Cardiac fibroblast (primary cell): ENCODE measurements at places on chromosomes 4 and X.
A peak's percentile ranks its signal among the peaks of the same experiment; 100 is the strongest.

DNA sequence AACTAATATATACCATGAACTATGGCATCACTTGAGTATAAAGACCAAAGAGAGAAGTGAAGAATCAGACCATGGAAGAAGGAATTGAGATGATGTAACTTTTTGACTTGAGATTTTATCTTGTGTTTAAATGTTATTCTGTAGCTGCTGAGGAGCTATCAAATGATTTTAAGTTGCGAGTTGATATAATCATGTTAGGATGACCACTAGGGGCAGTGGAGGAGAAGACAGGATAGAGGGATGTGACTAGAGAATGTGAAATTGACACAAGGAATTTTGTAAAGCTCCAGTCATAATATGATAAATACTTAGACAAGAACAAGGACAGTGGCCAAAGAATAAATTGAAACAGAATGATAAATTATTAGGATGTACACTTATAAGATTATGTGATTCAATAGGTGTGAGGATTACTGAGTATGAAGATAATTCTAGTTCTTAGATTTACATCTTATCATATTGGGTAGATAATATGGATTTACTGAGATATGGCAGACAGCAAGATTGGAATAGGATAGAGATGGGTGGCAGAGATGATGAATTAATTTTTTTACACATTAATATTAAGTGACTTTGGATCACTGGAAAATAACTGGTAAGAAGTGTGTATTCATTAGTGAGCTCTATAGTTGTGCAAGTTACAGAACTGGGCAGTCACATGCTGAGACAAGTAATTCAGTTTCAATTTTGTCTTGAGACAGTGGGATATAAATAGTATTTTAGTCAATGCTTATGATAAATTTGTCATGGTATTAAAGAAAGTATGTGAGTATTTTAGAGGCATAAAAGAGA lies 816.0 kb upstream of the PCDH10 start:
- DNase-seq = peak; percentile 11

GRCh38 chrX:21056622-21057021 lies 317.6 kb upstream of the CNKSR2 start:
- peak; percentile 61 for DNase-seq

GRCh38 chrX:134653835-134654234 lies 4.4 kb downstream of the PLAC1 start:
- no peak for DNase-seq

GRCh38 chrX:112473654-112474053 lies 206.1 kb downstream of the LHFPL1 start:
- DNase-seq = no peak

- no peak for DNase-seq
These were observed 82.2 kb downstream of the SLC9A7 start for GRCh38 chrX:46676399-46677356.

DNA sequence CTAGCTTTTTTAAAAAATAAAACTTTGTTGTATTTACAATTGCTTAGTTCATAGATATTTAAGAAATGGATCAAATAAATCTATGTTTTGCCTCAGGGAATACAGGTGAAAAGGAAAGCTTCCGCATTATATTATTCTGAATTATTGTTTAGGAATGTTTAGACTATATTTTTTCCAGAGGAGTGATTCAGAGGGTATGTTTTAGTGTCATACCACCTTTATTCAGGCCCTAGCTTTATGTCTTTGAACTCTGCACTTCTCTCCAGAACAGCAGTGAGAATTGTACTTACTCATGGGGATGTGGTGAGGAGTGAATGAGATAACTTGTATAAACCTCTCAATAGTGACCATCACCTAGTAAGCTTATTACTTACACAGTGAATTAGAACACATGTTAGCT lies 14.0 kb downstream of the SLIT2 start:
- no peak for DNase-seq

- no peak for DNase-seq
These were observed 278.9 kb downstream of the EPHA5 start for GRCh38 chr4:65391382-65391781.

DNA sequence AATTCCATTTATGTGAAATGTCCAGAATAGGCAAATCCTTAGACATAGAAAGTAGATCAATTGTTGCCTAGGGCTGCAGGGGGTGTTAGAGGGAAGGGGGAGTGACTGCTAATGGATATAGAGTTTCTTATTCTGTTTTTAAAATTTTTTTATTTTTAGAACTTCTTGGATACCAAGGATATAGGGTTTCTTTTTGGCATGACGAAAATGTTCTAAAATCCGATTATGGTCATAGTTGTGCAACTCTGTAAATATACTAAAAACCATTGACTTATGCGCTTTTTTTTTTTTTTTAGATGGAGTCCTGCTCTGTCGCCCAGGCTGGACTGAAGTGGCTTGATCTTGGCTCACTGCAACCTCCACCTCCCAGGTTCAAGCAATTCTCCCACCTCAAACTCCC lies 125.2 kb upstream of the USP9X start:
- peak; percentile 19 for DNase-seq

DNA sequence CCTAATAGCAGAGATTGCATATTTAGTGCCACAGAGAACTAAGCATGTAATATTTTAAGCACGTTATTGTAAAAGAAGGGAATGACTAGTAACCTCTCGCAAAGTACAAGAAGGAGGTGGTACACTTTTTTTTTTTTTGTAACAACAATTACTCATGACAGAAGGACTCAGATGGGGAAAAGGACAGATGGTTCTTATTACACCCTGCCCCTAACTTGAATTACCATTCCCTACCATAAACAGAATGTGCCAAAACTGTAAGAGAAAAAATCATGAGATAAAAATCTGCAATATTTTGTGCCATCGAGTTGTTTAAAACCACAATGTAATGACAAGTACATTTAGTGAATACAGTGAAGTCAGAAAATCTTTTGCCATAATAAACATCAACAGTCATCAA lies 33.0 kb upstream of the RAPGEF2 start:
- peak; percentile 82 for DNase-seq

- DNase-seq = no peak
These were observed 251.4 kb upstream of the POF1B start for GRCh38 chrX:85630901-85631300.

DNA sequence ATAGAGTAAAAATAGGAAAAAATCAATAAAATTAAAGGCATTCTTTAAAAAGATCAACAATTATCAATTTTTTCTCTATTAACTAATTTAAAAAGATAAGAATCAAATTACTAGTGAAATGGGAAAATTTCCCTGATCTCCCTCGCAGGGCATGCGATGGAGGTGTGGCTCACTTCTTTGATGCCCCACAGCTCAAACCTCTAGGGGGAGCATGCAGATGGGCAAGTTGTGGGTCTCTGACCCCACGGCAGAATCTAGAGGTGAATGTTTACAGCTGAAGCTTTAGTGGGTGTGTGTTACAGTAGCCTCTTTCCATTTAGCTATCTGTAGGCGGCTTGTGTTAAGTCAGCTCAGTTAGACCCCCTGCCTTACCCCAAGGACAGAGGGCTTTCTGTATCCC lies 1348.8 kb downstream of the PCDH18 start:
- no peak for DNase-seq

GRCh38 chrX:130347321-130347720 lies 7.6 kb downstream of the SLC25A14 start:
- DNase-seq = no peak

GRCh38 chr4:102878901-102879300 lies 10.1 kb downstream of the CISD2 start:
- no peak for DNase-seq

DNA sequence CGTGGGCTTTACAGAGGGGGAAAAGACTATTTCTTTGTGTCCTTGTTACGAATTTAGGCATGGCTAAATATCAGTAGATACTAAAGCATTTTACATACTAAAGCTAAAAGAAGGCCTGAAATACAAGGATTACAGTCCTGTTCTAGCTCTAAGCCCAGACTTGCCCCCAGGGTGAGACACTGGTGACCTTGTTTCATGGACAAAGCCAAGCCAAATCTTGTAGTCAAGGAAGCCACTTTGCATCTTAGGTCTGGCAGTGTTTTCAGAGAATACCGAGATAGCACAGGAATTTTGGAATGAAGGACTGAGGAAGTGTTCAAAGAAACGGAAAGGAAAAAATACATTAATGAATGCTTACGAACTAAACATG lies 733 bp upstream of the G3BP2 start:
- peak; percentile 79 for DNase-seq

- DNase-seq = no peak
These were observed 132.2 kb upstream of the SLC34A2 start for GRCh38 chr4:25523405-25523804.

DNA sequence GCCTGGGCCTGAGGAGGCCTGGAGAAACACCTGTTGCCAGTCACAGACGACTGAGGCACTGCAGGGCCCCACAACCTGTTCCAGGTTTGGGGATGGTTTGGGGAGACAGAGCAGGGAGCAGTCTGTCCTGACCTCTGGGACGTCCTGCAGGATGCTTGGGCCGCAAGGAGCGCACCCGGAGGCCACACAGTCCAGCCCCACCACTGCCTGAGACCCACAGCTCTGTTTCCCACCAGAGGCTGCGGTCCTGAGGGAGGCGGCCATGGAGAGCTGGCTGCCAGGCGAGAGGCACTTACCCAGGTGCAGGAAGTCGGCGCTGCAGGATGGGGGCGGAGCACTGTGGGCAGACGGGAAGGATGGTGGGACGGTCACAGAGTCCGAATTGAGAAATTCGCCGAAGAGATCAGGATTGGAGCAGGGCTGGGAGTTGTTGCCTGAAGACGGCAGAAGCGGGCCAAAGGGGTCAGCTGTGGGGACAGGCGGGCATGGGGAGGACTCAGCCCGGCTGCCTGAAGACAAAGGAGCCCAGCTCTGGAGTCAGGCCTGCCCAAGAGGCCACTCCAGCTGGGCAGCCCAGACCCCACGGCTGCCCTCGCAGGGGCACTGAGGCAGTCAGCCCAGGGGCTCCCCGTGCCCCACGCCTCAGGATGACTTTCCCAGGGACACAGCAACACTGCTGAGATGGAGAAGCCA lies 40.3 kb upstream of the CPLX1 start:
- DNase-seq = no peak

DNA sequence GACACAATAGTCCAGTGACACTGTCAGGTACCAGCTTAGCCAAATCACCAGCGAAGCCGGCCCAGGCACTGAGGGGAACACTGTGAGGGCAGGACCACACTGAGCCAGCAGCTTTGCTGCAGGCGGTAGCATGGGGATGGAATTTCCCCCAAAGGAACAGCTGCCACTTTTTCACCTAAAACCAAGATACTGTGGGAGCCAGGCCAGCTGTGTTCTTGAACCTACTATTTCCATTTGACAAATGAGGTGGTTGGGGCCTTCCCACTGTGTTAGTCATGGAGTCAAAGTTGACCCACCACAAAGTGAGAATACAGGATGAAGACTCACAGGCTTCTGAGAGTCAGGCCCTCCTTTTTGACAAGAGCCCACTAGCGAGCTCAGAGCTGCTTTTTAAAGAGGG lies 70.7 kb upstream of the SH3RF1 start:
- peak; percentile 10 for DNase-seq

DNA sequence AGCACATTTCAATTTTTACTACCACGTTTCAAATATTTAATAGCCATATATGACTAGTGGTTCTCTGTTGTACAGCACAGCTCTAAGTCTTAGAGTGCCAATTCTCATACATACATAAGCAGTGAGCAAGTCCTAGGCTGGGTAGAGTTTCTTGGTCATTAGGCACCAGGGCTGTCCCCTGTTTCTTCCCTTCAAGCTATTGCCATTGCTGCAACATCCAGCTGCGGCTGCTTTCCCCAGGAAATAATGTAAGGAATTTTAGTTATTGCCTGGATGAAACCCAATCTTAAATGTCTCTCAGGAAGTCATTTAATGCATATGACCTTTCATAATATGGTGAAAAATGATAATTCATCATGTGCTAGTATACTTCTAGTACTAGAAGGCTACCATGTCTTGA lies 74.1 kb upstream of the PPP3CA start:
- no peak for DNase-seq

DNA sequence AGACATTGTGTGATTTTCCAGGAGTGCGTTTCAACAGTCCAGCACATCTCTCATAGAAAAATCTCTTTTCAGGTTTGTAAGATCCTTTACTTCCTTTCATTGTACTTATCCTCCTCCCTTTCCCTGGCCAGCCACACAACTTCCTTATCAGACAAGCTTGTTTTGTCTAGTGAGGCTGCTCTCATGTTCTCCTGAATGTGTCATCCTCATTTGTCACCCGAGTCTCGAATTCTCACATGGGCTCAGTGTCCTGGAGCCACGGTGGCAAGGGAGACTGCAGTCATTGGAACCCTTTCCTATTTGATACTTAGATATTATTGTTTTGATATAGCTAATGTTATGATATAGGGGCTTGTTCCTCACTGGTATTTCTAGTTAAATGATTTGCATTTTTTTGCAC lies 16.9 kb downstream of the SYNPO2 start:
- peak; percentile 43 for DNase-seq

- no peak for DNase-seq
These were observed 1326.3 kb downstream of the C4orf33 start for GRCh38 chr4:130422261-130422660.

DNA sequence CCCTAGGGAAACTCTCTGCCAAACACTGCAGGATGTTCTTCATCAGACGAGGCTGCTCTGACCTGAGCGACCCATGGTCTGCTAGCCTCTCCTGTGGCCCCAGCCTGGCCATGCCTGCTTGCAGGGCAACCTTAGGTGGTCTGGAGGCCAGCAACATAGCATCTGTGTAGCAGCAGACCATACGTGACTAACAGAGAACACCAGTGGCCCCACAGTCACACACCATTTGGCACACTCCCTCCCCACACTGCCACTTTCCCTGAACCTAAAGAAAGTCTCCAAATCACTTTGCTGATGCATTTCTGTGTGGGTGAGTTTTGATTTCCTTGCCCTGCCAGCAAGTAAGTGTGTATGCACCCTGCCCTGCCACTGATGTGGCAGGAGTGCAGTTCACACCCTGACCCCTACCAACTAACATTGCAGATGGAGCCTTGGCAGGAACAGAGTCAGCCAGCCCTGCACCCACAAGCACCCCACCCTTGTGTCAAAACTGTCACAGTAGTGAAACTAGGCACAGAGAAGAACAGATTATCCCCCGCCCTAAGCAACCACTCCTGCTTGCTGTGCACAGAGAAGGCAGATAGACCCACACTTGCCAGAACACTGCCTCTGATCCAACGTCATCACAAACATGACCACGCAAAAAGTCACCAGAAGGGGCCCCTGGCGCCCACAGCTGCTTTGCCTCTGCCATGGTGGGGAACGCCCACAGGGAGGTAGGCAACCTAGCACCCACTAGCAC lies 249.1 kb downstream of the SPIN4 start:
- DNase-seq = no peak

DNA sequence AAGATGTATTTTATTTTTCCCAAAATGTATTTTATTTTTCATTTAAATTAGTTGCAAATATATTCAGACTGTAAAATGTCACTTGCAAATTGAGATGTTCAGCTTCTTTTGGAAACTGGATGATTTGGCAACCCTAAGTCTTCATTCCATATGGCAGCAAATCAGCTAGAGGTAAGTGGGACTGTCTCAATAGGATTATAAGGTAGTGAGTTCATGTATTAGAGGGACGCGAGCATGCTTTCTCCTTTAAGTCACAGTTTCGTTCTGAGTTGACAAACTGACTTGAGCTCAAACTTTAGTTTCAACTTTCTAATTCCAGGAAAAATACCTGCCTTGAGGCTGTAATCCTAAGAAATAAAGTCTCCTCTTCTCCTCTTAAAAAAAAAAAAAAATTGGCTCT lies 44.2 kb upstream of the TMEM131L start:
- no peak for DNase-seq
